ENCODE measurements at places on chromosomes 6 and 20.
A peak's percentile ranks its signal among the peaks of the same experiment; 100 is the strongest.

- no peak for DNase-seq
Observed at GRCh38 chr20:59148701-59149493, 14.7 kb upstream of the ZNF831 start.

DNA sequence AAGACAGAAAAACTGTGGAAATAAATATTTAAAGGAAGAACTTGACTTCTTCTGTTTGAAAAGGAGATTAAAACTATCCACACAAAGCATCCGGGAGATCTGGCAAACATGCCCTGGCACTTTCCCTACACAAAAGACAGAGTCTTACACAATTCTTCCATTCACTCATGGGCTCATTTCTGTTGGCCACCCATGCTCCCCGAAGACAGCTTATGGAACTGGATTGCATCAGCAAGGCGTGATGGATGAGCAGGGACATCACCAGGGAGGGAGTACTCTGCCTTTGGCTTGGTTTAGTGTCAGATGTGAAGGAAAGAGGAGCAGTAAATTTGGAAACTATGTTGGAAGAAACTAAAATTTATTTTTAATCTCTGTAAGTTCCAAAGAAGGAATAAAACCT, 379.3 kb downstream of the CD109 start:
- peak; percentile 10 for DNase-seq

- DNase-seq: peak; percentile 48
Observed at GRCh38 chr6:151370509-151371078, 20.8 kb downstream of the ZBTB2 start.

DNA sequence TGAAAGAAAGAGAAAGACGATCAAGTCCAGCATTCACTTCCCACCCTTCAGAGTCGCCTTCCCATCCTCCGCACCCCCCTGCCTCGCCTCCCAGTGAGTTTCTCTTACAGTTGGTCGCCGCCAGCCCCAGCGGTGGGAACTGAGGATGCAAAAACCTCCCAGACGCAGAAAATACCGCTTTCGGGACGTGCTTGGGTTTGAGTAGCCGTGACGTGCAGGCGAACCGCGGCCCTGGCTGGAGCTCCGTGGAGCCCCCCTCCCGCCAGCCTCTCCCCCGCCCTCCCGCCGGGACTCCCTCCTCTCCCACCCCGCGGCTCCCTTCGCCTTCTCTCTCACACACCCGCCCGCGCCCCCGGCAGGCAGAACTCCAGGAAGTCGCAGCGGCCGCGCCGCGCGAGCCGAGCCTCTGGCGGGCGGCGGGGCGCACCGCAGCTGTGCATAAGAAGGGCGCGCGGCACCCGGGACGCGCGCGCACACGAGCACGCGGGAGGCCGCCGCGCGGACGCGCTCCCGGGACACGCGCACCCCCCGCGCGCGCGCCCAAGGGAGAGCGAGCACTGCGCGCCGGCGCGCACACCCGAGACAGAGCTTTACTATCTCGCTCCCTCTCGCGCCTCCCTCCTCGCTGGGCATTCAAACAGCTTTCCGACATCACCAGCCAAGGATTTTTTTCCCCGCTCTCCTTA, at the start of gene ADGRB3:
ADGRB3 (plus strand) TSS at position 557 of the 686 bp plus-strand sequence. CDS start 3,394 bp downstream, outside the sequence.
- peak; percentile 84 for DNase-seq

GRCh38 chr6:68572525-68572924, 62.6 kb upstream of the ADGRB3 start:
- DNase-seq: peak; percentile 88

- DNase-seq: no peak
Observed at GRCh38 chr20:42379385-42379784, 761.2 kb upstream of the CHD6 start.

- DNase-seq: no peak
Observed at GRCh38 chr20:61397146-61397545, 145.1 kb downstream of the CDH4 start.

GRCh38 chr20:59752704-59753460, 148.5 kb downstream of the PHACTR3 start:
- DNase-seq: no peak

DNA sequence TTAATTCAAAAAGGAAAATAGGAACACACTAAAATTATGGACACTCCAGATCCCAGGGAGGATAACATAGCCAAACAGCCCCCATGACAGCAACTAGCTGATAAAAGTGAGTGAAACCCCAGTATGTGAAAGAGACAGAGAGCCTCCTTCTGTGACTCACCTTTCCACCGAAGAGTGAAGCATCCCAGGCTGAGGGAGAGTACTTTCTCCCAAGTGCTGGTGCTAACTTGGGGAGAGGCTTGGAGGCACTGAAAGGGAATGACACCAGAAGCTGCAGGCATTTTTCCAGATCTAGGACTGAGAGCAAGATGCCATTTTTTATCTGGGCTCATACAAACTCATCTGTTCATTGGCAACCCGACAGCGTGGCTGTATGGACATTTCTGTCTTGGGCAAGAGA, 339.8 kb downstream of the HTR1B start:
- no peak for DNase-seq

DNA sequence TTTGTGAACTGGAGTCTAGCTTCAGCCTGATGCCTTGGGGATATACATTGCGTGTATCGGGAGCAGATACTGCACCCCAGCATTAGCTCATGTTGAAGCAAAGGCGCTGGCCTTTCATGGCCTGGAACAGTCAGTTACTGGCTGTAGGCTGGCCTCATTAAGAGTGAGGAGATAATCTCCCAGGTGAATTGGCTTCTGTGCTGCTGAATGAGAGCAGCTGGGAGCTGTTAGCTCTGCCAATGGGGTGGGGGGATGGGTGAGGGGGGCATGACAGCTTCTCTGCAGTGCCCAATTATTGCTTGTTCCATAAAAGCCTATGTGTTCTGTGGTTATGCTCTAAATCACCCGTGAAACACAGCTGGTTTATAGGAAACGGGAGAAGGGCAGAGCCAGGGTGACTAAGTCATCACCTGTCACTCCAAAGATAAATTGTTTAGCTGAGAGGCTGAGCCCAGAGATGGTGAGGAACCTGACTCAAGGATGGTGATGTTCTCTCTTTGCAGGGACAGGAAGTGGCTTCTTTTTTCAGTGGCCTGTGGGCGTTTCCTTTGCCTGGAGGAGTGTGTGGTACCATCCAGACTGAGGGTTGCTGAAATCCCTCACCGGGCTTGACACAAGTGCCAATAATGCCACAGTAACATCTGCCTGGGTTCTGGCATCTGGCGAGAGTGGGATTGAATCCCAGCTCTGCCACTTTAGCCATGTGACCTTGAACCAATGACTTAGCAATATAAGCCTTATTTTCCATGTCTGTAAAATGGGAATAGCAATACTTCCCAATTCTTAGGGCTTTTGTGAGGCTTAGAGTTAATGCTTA, 170.8 kb downstream of the BCAS1 start:
- no peak for DNase-seq

DNA sequence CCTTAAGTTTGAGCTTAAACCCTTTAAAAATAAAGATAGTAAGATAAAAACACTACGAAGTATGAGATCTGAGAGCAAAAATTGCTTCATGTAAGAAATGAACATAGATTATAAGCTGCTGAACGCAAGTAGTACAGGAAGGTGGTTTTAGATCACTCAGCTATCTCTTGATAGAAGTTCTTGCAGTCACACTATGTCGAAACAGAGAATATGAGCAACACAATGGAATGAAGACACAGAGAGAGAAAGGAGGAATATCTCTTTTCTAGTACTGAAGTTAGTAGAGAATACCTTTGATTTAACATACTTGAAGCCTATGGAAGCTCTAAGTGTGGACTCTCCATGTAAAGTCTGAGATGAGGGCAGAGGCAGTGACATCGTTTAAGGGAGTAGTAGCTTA, 162.7 kb downstream of the CDK19 start:
- DNase-seq: no peak

DNA sequence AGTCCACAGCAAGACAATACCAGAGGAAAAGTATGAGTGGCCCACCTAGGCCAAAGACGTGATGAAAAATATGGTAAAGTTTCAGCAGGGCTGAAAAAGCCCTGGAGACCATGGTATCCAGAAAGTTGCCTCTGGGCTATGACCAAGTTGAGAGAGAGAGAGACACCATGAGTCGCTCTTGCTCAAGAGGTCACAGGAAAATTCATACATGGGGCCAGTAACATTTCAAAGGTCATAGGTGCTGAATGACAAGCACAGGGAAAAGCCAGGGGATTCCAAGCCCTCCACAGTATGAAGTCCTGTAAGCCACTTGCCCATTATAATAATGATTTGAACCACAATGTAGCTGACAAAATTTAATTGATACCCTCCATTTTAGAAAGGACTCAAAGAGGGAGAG, 657.7 kb upstream of the CITED2 start:
- no peak for DNase-seq

Measured in mesendoderm (in vitro differentiated cells).